ENCODE measurements at places on chromosomes 4 and X.

DNA sequence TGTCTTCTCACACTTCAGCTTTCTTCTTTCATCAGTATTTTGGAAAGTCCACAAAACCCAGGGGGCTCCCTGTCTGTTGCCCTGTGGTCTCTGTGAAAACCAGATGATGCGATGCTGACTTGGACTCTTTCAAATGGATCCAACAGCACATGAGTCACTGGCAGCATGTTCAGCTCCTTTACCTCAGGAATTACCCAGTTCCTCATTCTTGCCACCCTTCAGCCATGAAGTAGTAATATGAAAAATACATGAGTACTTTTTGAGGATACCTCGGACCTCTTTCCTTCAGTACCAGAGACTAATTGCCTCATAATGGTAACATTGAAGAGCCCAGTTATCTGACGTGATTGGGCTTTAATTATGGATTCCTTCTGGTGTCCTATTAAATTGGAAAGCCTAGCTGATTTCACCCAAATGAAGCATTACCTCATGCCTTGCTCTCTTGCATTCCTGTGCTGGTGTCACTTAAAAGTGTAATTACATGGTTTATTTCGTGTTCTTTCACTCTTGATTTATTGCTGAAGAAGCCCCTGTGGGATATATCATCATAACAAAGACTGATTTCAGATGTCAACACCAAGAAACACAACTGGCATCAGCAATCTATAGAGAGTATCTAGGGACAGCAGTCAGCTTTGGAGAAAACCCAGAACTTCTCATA is 63.4 kb downstream of the NFKB1 start:
- DNase-seq, result peak; percentile 85

DNA sequence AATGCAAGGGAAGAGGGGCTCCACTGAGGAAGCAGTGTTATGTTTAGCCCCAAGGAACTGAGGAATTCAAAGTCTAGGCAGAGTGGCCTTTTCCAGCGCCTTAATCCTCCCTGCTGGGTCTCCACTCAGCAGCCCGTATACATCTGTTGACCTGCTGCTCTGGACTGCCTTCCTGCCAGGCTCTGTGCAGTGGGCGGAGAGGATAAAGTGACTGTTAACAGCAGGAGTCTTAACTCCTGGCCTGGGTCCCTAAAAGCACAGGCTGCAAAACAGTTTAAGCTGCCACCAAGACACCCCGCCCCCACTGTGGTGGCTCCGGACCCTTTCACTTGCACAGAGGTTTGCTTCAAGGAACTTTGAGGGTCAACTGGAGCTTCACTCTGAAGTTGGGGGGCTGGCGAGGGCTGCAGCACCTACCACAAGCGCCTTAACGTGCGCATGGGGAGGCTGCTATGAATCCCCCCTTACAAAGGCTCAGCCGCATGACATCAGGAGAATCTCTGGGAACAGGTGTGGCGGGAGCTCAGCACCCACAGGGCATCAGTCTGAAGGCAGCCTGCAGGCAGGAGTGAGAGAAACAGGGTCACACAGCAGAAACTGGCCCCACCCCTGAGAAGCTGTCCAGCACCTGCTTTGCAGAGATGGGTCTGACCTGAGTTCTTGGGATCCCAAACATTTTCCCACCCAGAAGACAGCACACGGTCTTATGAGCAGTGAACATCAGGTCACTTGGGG is 358.2 kb upstream of the GATB start:
- DNase-seq, result no peak

- DNase-seq, result no peak
Measured at GRCh38 chrX:12997906-12998687, 23.2 kb downstream of the TMSB4X start.

DNA sequence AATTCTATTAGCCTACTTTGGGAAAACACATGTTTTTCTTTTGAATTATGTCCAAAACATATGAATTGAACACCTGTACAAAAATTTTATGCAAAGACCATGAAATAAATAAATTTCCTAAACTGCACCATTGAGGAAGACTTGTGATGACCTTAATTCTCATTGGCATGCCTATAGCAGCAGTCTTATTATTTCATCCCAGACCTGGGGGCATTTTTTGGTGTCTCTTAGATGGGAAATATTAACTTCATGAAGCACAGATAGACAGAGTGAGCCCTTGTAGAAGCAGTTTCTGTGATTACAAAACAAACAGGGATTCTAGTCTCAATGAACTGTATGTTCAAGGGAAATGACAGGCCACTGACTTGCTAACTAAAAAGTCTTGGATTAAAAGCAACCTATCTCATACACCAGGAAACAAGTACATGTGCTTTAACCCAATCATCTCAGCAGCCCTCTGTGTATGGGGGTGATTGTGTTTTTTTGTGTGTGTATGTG is 32.0 kb upstream of the HPGD start:
- no peak for DNase-seq

DNA sequence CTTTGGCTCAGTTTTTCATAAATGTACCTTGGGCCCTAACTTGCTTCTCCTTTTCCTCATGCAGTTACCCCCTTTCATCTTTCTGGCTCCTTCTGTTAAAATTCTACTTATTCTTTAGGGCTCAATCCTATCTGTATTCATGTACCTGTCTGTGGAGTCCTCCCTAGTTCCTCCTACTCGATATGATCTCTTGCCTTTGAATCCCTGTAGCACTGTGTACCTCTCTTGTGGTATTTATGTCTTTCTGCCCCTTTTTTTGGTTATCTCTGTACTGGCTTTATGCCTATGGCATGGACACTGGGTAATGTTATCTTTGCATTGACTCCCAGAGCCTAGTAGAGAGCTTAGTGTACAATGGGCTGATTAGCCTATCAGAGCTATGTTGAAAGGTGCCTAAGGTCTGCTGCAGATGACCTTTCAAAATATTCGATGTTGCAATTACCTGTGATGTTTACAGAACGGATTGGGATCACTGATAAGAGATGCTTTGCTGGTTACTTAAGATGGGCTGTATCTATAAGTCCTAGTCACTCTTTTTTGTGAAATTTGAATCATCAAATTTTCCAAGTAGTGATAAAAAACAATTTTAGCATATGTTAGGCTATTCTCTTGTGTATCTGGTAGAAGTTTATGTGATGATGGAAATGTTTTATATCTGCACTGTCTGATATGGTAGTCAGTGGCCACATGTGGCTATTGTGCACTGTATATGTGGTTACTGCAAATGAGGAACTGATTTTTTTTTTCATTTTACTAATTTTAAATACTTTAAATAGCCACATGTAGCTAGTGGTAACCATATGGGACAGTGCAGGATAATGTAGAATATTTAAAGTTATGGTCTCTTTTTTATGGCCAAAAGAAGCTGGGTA is 33.5 kb downstream of the TMEM164 start:
- DNase-seq, result no peak

- peak; percentile 60 for DNase-seq
Measured at GRCh38 chrX:111100191-111100590, 4.2 kb downstream of the PAK3 start.

DNA sequence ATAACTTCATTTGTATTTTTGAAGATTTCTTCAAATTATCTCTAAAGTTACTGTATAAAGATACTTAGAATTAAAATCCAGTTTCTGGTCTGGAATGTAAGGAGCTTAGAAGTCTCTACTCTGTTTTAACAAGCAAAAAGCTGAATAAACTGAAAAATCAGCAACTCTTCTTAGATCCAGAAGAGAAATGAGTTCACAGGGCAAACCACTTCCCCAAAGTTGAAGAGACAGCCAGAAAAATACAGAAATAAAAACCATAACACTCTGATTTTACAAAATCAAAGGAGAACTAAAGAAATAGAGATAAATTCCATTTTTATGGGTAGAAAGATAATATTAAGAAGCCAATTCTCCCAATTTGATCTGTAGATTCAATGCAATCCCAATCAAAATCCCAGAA is 1166.8 kb downstream of the ADGRL3 start:
- DNase-seq, result no peak

GRCh38 chr4:146428298-146428697 is 93.4 kb downstream of the SLC10A7 start:
- DNase-seq, result no peak

DNA sequence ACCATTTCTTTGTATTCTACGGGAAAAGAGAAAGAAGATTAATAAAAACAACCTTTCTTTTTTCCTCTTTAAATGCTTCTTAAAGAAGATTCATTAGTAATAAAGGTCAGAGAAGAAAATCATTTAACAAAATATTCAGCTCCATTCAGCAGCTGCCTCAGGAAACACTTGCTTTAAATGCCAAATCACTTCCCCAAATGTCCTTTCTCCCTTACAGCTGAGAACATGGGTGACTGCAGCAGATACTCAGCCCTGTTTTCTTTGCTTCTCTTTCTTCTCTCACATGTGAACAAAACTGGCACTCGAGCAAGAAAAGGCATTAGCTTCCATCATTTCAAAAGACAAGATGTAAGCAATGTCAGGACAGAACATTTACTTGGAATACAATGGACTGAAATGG is 120.2 kb downstream of the INPP4B start:
- no peak for DNase-seq

GRCh38 chr4:185644408-185644807 is 109.1 kb upstream of the PDLIM3 start:
- DNase-seq, result no peak
